RWPE2 (cell line): ENCODE measurements at places on chromosomes 11 and 22.

GRCh38 chr11:111635706-111636045 lies 33.4 kb downstream of the SIK2 start:
- no peak for DNase-seq

DNA sequence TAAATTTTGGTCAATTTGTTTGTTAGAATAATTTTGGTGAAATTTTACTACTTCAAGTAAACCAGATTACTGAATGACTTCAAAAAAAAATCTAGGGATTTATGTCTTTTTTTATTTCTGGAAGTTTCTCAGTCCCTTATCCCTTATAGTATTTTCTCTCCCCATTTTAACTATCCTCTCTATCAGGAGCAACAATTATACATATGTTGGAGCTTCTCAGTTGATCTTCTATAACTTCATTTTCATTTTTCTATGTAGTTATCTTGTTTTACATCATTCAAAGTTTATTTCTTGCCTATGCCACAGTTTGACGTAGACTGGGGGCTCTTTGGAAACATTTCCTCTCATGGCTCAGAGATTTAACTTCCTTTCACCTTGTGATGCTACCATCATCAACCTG lies 34.2 kb downstream of the NNMT start:
- DNase-seq: no peak

DNA sequence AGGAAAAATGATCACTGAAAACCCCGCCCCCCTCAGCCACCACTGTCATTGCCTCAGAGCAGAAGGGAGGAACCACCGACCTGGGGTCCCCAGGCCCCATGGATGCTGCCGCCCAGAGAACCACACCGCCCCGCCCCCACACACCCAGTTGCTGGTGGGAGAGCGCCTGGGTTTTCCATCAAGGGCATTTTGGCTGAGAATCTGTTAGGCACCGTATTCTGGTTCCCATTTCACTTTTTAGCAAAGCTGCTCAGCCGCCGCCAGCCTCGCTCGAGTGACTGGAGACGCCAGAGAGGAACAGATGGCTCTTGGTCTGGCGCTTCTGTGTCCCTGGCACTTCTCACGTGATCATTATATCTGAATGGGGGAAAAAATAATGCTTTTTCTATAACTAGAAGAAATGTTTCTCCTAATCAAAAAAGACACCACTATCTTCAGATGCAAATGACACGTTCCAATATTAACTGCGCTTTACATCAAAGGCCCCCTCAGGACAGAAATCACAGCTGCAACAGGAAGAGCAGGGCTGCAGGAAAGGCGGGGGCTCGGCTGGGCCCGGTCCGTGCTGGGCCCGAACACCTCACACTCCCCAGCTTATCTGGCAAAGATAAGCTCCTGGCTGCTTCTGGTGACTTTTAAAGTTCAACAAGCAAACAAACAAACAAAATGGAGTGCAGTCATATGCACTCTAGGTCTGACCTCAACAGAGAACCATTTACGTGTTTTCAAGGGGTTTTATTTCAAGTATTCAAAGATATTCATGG lies 149.8 kb downstream of the MPPED1 start:
- DNase-seq: no peak

GRCh38 chr11:1555713-1556153 lies 16.3 kb downstream of the DUSP8 start:
- no peak for DNase-seq

GRCh38 chr22:41725510-41726110 lies 26.3 kb downstream of the MEI1 start:
- DNase-seq: no peak

DNA sequence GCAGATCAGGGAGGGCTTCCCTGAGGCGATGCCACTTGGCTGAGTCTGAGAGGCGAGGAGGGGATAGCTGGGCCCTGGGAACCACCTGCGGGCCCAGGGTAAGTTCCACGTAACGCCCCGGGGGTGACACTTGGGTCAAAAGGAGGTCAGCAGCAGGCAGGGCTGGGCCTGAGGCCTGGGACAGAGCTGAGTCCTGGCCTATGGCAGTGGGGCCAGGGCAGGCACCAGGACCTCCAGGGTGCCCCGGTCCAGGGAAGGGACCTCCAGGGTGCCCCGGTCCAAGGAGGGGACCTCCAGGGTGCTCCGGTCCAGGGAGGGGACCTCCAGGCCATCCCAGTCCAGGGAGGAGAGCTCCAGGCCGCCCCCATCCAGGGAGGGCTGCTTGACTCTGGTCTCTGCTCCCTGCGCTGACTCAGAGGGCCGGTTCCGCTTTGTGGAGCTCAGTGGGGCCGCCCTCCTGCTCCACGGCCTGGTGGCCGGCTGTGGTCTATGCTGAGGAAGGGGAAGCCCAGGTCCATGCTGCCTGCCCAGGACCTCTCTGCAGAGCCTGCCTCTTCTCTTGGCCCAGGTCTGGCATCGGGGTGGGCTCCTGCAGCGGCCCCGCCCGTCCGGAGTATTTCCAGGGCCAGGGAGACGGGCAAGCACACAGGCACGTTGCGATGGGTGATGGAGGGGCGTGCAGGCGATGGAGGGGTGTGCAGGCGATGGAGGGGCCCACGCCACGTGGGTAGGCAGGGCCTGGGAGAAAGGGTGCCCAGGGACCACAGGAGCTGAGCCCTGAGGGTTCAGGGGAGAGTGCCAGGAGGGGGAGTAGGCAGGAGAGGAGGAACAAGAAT lies 19.5 kb upstream of the WNT7B start:
- peak; percentile 73 for DNase-seq

- no peak for DNase-seq
Observed at GRCh38 chr11:109914038-109914437, 179.2 kb upstream of the ZC3H12C start.

- DNase-seq: no peak
Observed at GRCh38 chr11:114987186-114987760, 308.9 kb downstream of the NXPE2 start.

- DNase-seq: no peak
Observed at GRCh38 chr11:113350336-113351067, 36.1 kb downstream of the TTC12 start.

DNA sequence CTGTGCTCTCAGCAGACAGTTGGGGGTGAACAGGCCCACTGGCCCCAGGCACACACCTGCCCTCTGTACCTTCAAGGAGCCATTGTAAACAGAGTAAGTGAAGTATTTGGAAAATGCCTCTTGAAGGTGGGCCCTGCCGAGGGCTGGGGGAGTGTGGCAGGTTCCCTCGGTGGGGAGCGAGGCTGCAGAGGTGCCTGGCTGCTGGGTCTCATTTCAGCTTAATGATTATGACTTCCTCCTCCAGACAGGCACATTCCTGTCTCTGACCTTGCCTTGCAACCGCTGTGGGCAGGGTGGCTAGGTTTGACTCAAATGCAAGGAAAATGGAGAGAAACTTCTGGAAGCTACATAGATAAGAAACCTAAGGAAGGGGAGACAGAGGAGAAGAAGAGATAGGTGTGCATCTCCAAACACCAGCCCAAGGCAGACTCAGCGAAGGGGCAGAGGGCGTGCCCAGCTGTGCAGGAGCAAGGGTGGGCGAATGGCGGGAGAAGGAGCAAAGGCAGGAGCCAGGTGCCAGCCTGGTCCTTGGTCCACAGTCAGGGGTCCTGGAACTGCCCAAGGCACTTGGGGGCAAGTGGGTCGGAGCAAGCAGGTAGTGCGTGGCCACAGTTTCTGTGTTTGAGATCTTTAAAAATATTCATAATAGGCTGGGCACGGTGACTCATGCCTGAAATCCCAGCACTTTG lies 14.0 kb downstream of the GRAMD4 start:
- no peak for DNase-seq

DNA sequence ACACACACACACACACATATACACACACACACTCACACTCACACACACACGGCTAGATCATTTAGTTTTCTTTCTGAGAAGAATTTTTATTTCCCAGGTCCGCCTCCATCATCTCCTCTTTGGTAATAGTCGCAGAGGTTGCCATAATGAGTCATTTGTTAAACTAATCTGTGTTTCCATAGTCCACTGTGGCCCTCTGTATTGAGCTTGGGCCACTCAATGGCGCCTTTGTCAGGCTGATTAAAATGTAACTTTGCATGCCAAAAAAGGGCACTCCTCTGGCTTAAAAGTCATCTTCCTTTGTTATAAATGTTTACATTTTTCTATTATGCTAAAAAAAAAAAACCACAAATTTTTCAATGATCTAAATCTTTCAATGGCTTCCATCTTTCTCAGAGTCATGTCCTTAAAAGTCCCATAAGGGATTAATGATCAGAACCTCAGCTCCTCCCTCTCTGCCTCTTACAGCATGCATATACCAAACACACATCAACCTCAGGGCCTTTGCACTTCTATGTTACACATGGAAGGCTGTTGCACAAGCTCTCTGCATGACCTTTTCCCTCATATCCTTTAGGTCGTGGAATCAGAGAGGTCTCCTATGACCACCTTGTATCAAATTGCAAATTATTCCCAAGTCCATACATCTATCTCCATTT lies 35.3 kb downstream of the EHF start:
- DNase-seq: no peak

DNA sequence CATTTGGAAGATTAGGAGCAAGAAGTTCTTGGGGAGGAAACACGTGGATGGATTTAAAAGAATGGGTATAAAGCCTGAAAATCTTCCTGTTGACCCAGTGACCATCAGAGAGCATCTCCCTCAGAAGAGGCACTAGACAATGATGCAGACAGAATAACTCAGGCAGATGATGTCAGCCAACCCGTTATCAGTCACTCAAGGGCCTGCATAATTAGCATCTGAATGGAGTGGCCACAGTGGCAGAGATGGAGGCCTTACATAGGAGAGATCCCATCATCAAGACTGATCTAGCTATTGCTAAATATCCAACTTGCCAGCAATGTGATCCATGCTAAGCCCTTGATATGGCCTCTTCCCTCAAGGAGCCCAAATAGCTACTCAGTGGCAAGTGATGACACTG lies 70.7 kb upstream of the CD82 start:
- DNase-seq: no peak

DNA sequence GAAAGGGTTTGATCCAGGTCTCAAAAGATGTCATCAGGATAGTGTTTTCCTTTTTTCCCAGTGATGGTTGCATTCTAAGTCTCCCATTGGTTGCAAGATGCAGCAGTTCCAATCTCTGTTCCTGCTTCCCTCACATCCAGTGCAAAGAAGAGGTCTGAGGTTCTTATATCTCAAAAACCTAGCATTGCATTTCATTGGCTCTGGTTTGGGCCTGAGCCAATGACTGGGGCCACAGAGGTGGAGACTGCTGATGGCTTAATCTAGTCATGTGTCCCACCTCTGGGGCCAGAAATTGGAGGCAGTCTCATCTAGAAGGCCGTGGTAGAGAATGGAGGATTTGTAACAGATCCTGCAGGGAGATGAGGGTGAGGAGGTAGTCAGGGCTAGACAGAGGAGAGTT lies 13.2 kb upstream of the MICAL2 start:
- no peak for DNase-seq

- no peak for DNase-seq
Observed at GRCh38 chr22:39150848-39151215, 1.6 kb downstream of the CBX7 start.

- no peak for DNase-seq
Observed at GRCh38 chr11:123640677-123641494, 13.5 kb downstream of the SCN3B start.

- no peak for DNase-seq
Observed at GRCh38 chr11:15943418-15944197, 412.7 kb downstream of the SOX6 start.

DNA sequence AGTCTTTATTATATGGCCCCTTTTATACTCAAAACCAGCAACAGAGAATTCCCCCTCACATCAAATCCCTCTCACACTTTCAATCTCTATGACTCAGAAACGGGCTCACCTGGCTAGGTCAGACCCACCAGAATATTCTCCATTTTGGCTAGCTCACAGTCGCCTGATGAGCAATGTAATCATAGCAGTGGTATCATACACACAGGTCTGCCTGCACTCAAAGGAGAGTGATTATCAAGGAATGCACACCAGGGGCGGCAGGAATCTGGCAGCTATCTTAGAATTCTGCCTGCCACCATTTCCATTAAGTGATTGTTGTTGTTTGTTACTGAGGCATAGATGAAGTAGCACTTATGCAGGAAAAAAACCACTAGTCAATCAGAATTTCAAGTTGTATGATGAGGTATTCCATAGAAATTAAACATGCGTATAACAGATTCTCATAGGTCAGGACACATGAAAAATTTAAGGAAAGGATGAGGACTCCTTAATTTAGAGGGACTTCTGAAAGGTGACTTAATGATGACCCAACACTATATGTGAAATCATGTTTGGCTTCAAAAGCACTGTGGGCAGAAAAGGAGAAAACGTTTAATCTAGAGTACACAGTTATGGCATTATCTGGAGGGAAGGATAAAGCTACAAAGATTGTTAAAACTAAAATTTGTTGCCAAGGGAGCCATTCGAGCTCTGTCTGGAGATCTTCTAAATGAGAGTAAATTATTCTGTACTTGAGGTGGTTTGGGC lies 185.8 kb upstream of the DDI1 start:
- DNase-seq: no peak

GRCh38 chr11:6607190-6607795 lies 3.7 kb downstream of the ILK start:
- DNase-seq: no peak
